Common myeloid progenitor, CD34-positive (primary cell): ENCODE measurements at places on chromosomes 4 and X.

- H3K4me1 ChIP-seq, result no peaks in the 10 kb centered on the region
- H3K36me3 ChIP-seq, result no peaks in the 10 kb centered on the region
- no peak overlapping the region for H3K4me3 ChIP-seq
- no peak overlapping the region for H3K27ac ChIP-seq
These were observed 104.0 kb upstream of the ARHGEF9 start for GRCh38 chrX:63889001-63889400.

- H3K36me3 ChIP-seq, result no peaks in the 10 kb centered on the region
- H3K27me3 ChIP-seq, result peaks cover 12% of the 10 kb centered on the region
- H3K4me1 ChIP-seq, result no peaks in the 10 kb centered on the region
- no peak overlapping the region for H3K4me3 ChIP-seq
These were observed 133.3 kb downstream of the GATB start for GRCh38 chr4:151627491-151627890.

GRCh38 chrX:77894921-77895886 lies at the start of gene MAGT1:
Gene MAGT1, minus strand, starts transcription at chrX:77895435. Its CDS starts 25 bp downstream, at chrX:77895410.
- no peaks in the 10 kb centered on the region for H3K27me3 ChIP-seq
- peak; percentile 96 for DNase-seq
- H3K4me3 ChIP-seq, result peak within 1 kb of the TSS; percentile 89
- H3K27ac ChIP-seq, result peak within 1 kb of the TSS; percentile 96
- no peaks in the 10 kb centered on the region for H3K4me1 ChIP-seq

DNA sequence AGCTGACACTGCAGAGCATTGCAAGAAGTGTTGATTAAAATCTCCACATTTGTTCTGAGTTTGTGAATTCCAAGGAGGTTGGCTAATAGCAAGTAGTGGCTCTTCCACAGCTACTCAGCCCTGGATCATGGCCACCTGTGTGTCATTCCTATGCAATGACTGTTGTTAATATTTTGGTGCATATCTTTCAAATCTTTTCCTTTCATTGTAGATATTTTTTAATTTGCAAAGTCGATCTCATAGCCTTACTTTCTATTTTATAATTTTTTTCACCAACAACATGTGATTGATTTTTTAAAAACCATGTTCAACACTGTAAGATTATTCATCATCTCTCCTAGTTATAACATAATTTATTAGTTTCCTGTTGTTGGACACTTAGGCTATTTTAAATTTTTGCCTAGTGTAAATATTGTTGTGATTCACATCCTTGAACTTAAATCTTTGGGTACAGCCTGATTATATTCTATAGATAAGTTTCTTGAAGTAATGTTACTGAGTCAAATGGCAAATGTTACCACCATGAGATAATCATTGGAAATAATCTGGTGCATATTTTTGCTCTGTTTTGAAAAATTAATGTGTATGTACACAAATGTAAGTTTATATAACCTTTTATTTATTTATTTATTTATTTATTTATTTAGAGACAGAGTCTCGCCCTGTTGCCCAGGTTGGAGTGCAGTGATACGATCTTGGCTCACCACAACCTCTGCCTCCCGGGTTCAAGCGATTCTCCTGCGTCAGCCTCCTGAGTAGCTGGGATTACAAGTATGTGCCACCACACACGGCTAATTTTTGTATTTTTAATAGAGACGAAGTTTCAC lies 17.1 kb upstream of the ARHGAP10 start:
- no peak overlapping the region for H3K27ac ChIP-seq
- no peaks in the 10 kb centered on the region for H3K4me1 ChIP-seq
- no peaks in the 10 kb centered on the region for H3K36me3 ChIP-seq
- no peak overlapping the region for H3K4me3 ChIP-seq
- no peak for DNase-seq

DNA sequence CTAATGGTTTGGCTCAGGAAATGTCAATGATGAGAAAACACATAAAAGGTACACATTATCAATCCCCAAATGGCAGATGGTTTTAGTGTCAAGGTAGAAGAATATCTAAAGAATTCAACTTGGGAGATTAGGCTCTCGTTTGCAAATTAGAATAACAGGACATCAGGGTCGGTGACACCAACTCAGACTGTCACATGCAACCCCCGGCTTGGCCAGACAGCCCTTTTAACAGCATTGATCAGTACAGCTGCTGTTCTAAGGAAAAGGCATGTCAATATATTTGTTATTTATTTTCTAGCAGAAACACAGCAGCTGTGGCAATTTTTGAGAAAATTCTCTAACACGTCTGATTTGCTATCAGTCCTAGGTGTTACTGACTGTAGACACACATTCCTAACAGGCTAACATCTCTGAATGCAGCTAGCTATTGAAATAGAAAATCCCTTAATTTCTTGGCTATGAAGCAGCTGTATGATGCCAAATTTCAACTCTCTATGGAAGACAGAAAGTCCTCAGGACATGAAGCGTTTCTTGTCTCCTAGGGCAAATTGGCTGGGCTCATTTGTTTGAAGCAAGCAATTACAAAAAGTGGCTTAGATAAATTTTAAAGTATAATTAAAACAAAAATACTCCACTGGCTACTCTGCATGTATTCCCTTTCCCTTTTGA lies 269.0 kb upstream of the CXXC4 start:
- DNase-seq, result no peak
- no peaks in the 10 kb centered on the region for H3K4me1 ChIP-seq
- H3K27ac ChIP-seq, result no peak overlapping the region
- no peaks in the 10 kb centered on the region for H3K36me3 ChIP-seq

DNA sequence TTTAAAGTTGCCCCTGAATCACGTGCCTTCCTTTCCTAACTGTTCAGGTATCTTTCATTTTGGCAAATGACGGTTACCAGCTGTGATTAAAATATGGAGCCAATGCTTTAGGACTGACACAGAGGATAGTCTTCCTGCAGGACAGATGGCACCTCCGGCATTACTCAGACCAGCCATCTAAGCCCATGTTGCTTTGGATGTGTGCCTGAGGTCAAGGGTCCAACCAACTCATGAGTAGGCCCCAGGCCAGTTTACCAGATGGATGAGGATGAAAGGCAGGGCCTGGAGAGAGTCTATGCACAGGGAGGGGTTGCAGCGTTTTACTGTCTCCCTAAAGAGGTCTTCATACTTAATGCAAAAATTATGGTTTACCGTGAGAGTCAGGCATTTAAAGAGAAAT lies 174.0 kb upstream of the GATB start:
- DNase-seq, result no peak
- no peaks in the 10 kb centered on the region for H3K27me3 ChIP-seq
- no peaks in the 10 kb centered on the region for H3K36me3 ChIP-seq
- H3K4me3 ChIP-seq, result no peak overlapping the region
- H3K27ac ChIP-seq, result no peak overlapping the region

GRCh38 chr4:14149176-14150053 lies 521.9 kb upstream of the BOD1L1 start:
- H3K36me3 ChIP-seq, result no peaks in the 10 kb centered on the region
- no peaks in the 10 kb centered on the region for H3K27me3 ChIP-seq
- peaks cover 4% of the 10 kb centered on the region for H3K4me1 ChIP-seq
- H3K27ac ChIP-seq, result no peak overlapping the region
- no peak for DNase-seq
- no peak overlapping the region for H3K4me3 ChIP-seq

DNA sequence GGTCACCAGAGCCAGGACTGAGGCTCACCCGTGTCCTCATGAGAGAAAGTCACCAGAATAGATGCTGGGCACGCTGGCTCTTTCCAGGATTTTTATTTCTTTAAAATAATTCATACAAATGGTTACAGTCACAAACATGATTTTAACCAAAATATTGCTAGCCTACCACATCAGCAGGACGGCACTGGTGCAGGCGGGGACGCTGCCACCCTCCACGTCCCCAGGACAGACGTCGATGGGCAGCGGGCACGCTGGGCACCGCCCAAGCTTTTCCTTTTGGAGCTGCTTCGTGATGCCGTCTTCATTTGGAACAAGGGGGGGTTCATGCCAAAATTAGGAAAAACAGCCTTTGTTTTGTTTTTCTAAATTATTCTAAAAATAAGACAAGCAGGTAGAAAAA lies 37.6 kb downstream of the CTBP1 start:
- peaks cover under 1% of the 10 kb centered on the region for H3K4me1 ChIP-seq
- H3K27me3 ChIP-seq, result no peaks in the 10 kb centered on the region
- no peak overlapping the region for H3K4me3 ChIP-seq

DNA sequence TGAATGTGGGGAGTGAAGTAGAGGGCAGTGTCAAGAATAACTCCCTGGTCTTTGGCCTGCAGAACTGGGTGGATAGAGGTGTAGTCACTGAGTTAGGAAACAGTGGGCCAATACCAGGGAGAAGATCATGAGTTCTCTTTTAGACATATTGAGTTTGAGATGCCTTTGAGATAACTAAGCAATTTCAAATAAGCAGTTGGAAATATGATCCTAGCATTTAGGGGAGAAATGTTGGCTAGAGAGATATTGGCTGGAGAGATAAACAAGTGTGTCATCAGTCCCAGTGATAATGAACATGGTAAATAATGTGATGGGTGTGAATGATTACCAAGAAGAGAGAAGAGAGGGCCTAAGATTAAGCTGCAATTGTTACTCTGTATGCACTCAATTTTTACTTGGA lies 95.3 kb upstream of the HPRT1 start:
- DNase-seq, result no peak
- no peaks in the 10 kb centered on the region for H3K27me3 ChIP-seq
- H3K4me1 ChIP-seq, result no peaks in the 10 kb centered on the region
- no peak overlapping the region for H3K27ac ChIP-seq
